Hematopoietic multipotent progenitor cell treated with erythropoietin and hydrocortisone succinate and interleukin-3 and kit ligand, for 4 days (in vitro differentiated cells): ENCODE measurements at places on chromosomes 12 and 14.

DNA sequence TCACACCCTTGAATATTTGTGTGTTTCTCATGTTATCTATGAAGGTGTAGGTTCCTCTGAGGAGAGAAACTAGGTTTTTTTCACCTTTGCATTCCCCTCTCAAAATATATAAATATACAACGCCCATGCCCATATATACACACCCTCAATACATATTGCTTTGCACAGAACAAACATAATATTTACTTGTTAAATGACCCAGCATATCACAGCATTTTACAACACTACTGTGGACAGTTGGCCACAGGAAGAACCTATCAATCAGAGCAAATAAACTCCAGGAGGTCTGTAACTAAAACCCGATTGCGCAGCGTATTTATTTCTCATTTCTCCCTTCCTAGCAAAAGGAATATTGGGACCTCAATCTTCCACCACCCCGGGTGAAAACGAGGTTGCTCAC, 196.0 kb downstream of the SLC5A8 start:
- no peak for DNase-seq

- DNase-seq, result peak; percentile 99
These were observed at the start of gene TFCP2 for GRCh38 chr12:51172515-51173431. Gene TFCP2 (minus strand): TSS chr12:51173135. CDS start chr12:51172422, 713 bp downstream.

GRCh38 chr14:24051176-24051788, 527 bp upstream of the CARMIL3 start:
- no peak for DNase-seq

- DNase-seq, result peak; percentile 74
These were observed 16.8 kb upstream of the MGP start for GRCh38 chr12:14902465-14902864.

GRCh38 chr12:113478351-113479011, 6.8 kb upstream of the LHX5 start:
- DNase-seq, result no peak

GRCh38 chr14:52220924-52221811, 46.3 kb upstream of the PTGDR start:
- peak; percentile 25 for DNase-seq

- no peak for DNase-seq
These were observed 62.2 kb downstream of the NRXN3 start for GRCh38 chr14:78232231-78233000.

DNA sequence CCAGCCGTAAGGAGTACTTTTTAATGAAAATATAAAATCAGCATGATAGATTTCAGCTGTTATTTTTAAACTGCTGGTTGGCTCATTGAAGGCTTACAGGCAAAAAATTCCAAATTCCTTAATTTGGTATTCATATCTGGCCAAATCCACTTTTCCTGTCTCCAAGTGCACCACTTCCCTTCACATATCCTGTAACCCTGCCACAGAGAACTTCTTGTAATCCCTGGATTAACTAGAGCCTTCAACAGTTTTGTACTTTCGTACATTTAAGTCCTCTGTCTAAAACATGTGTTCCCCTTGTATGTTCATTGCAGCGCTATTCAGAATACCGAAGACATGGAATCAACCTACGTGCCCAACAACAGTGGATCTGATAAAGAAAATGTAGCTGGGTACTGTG, 9.6 kb downstream of the PUS7L start:
- no peak for DNase-seq

DNA sequence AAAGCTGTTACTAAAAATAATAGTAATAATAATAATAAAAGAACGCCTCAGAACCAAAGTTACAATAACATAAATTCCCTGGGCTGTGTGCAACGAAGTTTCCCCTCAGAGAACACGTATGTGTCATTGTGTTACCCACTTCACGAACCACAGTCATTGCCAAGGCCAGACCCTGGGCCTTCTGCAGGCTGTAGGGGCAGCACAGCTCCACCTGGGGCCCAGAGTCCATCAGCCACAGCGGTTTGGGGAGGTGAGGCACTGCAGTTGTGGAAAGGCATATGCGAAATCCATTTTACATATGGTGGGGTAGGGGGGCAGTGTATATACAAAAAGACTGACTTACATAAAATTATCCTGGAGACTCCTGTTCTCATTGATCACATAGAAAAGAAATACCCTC, 56.1 kb downstream of the ESR2 start:
- DNase-seq, result no peak

- DNase-seq, result peak; percentile 16
These were observed 395.2 kb downstream of the RPL10L start for GRCh38 chr14:46256381-46256780.

- no peak for DNase-seq
These were observed 164 bp downstream of the KIF21A start for GRCh38 chr12:39442831-39443080.

- no peak for DNase-seq
These were observed 196.9 kb downstream of the ALG10 start for GRCh38 chr12:34219046-34219770.

- peak; percentile 8 for DNase-seq
These were observed 217.2 kb upstream of the BMP4 start for GRCh38 chr14:54173802-54174201.

DNA sequence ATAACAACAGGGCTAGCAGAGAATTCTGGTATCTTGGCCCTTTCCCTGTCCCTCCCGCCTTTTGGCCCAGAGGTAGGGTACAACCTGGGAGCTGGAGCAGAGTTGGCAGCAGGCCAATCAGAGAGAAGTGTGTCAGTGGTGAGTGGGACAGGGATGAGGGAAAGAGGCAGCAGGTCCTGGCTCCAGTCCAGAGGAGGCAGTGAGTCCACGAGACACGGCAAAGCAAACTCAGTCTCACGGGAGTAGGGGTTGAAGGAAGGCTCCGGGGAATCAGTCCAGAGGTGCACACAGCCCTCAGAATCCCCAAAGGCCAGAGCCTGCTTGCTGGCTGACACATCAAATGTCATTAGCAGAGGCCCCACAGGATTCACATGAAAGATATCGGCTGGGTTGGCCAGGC, 7.3 kb downstream of the PAN2 start:
- no peak for DNase-seq

- DNase-seq, result no peak
These were observed 14.9 kb downstream of the SCARB1 start for GRCh38 chr12:124848621-124849380.

DNA sequence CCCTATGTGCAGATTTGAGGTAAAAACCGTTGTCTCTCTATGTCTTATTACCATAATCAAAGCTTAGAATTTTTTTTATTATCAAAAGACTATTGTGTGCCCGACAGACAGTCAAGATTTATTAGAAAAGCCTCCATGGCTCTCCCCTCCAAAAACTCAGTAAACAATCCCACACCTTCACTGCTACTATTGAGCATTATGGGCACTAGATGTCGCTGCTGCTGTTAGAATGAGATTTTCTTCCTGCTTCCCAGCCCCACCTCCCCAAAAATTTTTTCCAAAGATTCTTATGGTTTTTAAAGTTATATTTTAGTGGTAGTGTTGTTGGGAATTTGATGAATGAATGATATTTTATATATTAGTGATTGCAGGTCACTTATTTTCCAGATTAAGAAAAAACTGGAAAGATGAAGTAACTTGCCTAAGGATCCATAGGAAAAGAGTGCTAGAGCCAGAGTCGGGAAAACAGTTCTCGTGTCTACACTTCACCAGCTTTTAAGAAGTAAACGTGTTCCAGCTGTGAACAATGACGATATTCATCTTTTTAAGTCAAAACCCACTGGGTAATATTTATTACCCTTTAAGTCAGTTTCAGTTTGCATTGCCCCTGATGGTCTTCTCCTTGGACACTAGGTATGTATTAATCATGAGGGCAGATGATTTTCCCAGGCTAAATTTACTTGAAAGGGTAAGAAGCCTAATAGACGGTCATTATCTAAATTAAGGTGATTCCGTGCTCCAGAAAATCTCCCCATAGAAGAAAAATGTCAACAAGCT, 12.2 kb upstream of the FOXG1 start:
- peak; percentile 63 for DNase-seq

DNA sequence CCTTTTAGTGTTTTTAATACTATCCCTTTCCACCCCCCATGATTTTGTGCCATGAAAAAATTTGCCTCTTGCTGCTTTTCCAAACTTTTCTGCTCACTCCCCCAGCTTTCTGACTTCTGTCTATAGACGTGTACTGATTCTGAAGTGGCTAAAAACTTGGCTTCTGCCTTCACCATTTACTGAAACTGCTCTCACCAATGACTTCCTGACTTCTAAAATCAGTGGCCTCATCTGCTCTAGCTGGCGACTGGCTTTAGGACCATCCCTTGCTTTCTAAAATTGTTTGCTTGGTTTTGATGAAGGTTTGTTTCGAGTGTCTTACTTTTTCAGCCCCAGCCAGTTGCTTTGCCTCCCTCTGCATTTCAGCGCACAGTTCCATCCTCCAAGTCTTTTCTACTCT, 145.3 kb downstream of the HELB start:
- DNase-seq, result no peak

DNA sequence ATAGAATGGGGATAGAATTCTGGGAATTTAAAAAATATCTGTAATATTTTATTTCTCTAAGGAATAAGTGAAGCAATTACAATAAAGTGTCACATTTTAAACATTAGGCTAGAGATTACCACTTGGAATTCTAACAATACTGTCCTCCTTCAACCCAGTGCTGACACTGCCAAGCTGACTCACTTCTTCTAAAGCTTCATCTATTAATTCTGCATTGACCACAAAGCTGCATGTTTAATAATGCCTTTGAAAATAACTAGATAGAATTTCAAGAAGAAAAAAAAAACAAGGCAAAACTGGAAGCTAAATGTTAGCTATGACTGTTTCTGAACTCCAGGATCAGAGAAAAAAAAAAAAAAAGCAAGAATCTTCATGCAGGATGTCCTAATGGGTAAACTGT, 970.7 kb upstream of the FBXO33 start:
- DNase-seq, result no peak

- DNase-seq, result no peak
These were observed 120.1 kb downstream of the ZFP36L1 start for GRCh38 chr14:68672609-68673285.

DNA sequence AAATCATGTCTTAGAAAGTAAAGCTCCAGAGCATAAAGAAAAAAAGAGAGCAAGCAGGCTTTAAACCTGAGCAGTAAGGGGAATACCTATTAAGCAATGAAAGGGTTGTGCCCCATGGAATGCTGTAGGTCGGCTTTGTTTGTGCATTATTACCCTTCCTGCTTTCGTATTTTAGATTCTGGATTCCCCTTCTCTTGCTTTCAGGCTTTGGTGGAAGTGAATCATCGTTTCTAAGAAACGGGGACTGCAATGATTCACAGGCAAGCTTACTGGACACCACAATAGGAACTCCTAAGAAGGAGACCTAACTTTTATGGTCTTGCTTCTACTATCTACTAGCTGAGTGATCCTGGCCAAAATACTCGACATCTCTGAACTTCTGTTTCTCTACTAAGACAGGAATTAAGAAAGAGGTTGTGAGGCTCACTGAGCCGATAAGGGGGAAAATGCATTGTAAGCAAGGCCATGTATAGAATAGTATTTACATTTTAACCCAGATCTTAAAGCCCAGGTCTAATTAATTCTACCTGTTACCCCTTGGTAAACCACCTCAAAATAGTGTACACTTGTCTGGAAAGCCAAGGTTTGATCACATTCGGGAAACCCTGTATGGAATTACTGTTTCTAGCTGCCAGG, 1.2 kb upstream of the BMAL2 start:
- peak; percentile 75 for DNase-seq

DNA sequence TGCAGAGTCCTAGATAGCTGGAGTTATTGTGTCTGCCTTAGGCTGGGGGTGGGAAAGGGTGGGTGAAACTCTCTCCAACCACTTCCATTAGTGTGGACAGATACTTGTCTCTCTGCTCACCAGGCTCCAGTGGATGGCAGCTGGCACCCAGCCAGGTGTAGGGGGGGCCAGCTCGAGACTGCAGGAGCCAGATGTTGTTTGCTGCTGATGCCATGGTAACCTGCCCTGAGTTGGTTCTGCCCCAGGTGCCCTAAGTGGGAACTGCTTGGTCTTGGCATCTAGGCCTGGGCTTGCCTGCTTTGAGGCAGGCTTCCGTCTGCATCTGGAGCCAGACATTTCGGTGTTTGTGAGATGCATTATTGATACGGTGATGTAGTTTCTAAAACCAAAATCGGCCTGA, 82.2 kb downstream of the ADCK1 start:
- DNase-seq, result peak; percentile 55

GRCh38 chr12:5276327-5276880, 155.5 kb upstream of the NTF3 start:
- no peak for DNase-seq

- peak; percentile 54 for DNase-seq
These were observed 58.9 kb downstream of the DHRS2 start for GRCh38 chr14:23694949-23695663.
